ENCODE measurements at places on chromosomes 7 and 10. TPM values are rescaled to one million over a fixed set of nuclear protein-coding genes. Genes with fewer than 3 reads are reported as not detected.

COX19 gene
- 6.5 TPM for polyA plus RNA-seq

ASB10 gene
- polyA plus RNA-seq = not detected

HECTD2 gene
- polyA plus RNA-seq = 11.9 TPM

OPN1SW gene
- not detected for polyA plus RNA-seq

PGAM2 gene
- 0.71 TPM for polyA plus RNA-seq

CTAGE15 gene
- 0.08 TPM for polyA plus RNA-seq

DNA sequence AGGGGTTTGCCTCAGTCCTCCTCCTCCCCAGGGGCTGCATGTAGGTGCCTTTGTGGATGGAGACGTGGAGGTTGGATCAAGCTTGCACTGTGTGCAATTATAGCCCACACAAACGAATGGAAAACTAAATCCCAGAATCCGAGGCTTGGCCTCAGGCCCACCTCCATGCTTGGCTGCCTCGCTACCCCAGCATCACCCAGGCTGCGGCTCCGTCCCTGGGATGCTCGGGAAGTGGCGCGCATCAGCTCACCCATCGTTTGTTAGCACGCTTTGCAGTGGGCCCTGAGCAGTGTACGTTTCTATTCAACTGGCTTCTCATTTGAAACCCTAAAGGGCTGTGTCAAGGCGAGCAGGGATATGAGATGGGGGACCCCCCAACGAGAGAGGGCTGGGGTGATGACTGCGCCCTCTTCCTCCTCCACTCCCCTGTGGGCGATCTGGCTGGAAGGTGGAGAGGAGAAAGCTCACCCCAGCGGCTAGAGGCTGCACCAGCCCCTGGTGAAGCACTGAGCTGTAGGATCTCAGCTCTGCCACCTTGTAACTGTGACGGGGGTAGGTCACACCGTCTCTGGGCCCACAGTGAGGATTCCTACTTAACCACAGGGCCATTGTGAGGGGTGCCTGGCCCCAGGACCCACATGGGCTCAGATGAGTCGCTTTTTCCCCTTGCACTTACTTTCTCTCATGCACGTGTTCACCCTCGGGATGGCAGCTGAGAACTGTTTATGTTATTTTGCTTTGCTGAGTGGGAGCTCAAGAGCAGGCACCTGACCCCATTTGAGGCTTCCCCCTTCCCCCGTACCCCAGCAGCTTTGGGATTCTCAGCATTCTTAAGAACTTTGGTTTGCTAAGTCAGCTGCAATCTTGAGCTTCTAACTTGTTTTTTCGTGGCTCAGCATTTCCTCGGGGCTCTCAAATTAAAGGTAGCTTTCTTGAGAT is 12.7 kb upstream of the BTBD16 start:
- no peak for DNase-seq

DNA sequence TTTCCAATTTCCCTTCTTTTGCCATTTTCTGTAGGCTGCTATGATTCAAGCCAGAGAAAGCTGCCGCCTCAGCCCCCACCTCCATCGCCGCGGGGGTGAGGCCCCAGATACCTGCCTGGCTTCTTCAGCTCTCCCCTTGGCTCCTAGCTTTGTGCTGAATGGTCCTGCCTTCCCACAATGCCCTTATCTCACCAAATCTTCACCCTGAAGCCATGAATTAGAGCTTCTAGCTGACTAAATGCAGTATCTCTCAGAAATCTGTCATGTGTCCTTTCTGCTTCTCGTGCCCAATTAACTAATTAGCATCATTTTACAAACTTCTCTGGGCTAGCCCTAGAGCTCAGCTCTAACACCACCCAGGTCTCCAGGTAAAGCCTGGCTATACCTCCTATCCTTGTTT is 32.2 kb upstream of the GPNMB start:
- no peak for DNase-seq

GRCh38 chr7:119890631-119891030 is 382.3 kb upstream of the KCND2 start:
- DNase-seq = no peak

DNA sequence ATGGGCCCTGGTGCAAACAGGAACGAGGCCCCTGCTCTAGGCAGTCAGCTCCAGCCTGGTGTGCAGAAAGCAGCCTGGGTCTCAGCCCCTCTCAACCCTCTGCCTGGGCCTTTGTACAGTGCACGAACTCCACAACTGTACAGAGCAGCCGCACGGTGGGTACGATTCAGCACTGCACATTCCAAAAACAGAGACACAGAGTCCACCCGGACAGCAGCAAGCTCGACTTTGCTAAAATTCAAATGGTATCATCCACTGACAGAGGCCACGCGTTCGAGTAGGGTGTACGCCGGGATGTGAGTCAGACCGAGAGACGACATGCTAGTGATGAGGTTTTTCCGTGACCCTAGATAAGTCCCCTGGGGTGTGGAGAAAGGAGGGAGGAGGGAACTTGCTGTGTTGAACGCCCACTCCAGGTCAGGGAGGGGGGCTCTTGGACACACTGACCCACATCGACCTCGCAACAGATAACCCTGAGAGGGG is 65.6 kb upstream of the PDGFA start:
- no peak for DNase-seq

DNA sequence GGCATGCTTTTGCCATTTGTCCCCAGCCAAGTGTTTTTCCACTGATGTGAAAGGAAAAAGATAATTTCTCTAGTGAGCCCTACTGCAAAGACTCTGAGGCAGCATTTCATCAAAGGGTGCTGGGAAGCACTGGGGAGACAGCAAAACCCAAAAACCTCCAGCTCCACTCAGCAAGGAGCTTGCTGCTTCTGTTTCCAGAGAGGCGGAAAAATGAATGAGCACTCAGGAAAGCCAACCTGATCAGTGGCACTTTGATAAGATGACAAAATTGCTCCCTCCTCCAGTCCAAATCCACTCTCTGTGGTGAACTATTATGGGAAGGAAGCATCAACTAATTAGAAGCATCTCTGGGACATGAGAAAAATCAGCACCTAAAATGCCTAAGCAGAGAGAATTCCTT is 68.2 kb downstream of the ATXN7L1 start:
- DNase-seq = no peak

DNA sequence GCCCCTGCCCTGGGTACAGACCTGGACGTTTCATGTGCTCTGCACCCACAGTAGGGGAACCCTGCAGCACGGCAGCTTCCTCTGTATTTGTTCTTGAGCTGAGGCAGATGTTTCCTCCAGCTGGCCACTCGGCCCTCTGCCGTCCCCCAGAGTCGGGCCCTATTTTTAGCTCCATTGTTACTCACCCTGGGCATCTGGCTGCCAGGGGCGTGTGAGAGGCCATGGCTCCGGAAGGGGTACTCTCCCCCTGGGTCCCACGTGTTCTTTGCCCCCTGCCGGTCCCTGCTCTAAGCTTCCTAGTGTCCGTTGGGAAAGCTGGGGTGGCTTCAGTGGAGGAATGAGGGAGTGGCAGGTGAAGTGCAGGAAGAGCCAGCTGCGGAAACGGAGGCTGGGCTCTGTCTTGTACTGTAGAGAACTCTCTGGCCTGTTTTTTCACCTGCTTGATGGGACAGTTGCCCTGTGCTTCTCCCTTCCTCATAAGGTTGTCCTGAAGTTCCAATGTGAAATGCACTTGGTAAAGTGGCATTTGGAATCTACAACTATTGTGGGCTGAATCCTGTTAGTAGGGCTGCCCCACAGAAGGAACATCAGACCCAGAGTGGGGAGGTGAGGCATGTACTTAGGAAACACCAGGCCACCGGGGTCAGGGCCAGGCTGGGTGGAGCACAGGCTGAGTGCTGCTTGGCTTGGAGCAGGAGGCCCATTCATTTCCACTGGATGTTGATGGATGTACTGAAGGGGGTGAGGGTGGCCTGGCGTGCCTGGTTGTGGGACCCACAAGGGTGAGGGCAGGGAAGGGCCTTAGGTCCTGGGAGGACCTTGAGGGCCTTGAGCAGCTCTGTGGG is 30.6 kb downstream of the PALD1 start:
- DNase-seq = no peak

GRCh38 chr7:121570365-121570764 is 174.3 kb upstream of the FAM3C start:
- no peak for DNase-seq

DNA sequence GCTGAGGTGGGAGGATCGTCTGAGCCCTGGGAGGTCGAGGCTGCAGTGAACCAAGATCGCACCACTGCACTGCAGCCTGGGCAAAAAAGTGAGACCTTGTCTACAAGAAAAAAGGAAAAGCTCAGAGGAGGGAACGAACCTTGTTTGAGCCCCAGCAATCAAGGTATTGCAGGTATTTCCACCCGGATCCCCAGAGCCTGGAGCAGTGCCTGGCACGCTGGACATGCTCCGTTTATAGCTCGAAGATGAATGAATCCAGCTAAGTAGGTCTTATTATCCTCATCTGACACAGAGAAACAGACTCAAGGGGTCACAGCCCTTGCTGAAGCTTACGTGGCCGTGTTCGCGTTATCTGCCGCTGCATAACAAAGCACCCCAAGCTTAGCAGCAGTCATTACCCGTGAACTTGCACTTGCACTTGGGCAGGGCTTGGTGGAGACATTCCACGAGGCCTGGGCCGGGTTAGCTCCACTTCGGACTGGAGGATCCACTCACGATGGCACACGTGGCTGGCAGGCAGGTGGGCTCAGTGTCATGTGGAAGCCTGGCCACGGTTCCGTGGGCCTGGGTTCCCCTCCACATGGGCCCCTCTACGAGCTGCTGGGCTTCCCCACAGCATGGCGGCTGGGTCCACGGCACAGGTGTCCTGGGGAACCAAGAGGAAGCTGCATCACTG is 3.2 kb upstream of the COX19 start:
- no peak for DNase-seq
